ENCODE measurements at places on chromosomes 12 and 14. TPM values are rescaled to one million over a fixed set of nuclear protein-coding genes. Genes with fewer than 3 reads are reported as not detected.

GRCh38 chr12:98227162-98227561, 288.2 kb upstream of the TMPO start:
- H3K4me1 ChIP-seq: no peaks in the 10 kb centered on the region
- no peak overlapping the region for H3K27ac ChIP-seq
- no peak for DNase-seq
- no peaks in the 10 kb centered on the region for H3K36me3 ChIP-seq
- no peak overlapping the region for H3K4me3 ChIP-seq

The TCL1B gene
- polyA plus RNA-seq: not detected

The TSPAN31 gene
- 42.2 TPM for polyA plus RNA-seq

DNA sequence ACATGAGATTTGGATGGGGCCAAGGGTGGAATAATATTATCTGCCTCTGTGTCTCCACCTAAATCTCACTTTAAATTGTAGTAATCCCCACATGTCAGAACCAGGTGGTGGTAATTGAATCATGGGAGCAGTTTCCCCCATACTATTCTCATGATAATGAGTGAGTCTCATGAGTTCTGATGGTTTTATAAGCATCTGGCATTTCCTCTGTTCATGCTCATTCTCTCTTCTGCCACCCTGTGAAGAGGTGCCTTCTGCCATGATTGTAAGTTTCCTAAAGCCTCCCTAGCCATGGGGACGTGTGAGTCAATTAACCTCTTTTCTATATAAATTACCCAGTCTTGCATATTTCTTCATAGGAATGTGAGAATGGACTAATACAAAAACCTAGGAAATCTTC, 29.9 kb downstream of the TSPAN19 start:
- no peak overlapping the region for H3K4me3 ChIP-seq
- no peaks in the 10 kb centered on the region for H3K36me3 ChIP-seq
- DNase-seq: no peak
- no peak overlapping the region for H3K27ac ChIP-seq
- no peaks in the 10 kb centered on the region for H3K27me3 ChIP-seq

- no peaks in the 10 kb centered on the region for H3K27me3 ChIP-seq
- DNase-seq: no peak
- no peak overlapping the region for H3K27ac ChIP-seq
- H3K4me1 ChIP-seq: no peaks in the 10 kb centered on the region
- H3K4me3 ChIP-seq: no peak overlapping the region
These were observed 186.2 kb downstream of the PELI2 start for GRCh38 chr14:56304456-56304855.

Measured in naive thymus-derived CD8-positive, alpha-beta T cell (primary cell).